ENCODE measurements at places on chromosomes 2 and 18.

DNA sequence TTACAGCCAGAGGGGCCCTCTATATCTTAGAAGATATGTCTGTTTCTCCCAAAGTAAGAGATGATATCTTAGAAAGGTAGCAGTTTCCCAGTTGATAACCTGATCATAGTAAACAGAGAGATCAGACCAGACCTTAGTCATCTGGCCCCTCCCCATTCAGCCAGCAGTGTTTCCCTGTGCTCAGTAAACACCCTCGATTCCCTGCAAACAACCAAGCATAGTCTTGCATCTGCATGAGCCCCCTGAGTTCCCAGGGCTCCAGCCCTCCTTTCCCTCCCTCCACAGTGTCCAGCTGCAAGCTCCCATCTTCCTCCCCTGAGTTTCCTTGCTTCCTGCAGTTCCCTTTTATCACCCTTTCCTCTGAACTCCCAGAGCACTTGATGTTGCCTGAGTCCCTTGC lies 20.3 kb downstream of the NRP2 start:
- DNase-seq, result no peak

DNA sequence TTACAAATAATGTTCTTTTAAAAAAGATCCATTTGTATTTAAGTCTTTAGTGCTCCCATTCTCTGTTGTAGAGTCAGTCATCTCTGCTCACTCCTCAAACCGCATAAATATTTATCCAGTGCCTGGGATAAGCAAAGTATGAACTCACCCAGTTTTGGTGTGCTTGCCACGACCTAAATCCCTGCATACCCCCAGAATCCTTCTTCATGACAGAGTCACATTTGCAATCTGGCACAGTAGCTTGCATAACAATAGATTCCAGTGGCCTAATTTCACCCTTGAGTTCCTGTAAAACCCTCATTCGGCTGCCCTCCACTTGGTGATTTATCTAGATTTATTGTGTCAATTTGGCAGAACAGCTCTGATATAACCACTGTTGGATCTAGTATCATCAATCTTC lies 92.9 kb downstream of the DTNA start:
- DNase-seq, result no peak

DNA sequence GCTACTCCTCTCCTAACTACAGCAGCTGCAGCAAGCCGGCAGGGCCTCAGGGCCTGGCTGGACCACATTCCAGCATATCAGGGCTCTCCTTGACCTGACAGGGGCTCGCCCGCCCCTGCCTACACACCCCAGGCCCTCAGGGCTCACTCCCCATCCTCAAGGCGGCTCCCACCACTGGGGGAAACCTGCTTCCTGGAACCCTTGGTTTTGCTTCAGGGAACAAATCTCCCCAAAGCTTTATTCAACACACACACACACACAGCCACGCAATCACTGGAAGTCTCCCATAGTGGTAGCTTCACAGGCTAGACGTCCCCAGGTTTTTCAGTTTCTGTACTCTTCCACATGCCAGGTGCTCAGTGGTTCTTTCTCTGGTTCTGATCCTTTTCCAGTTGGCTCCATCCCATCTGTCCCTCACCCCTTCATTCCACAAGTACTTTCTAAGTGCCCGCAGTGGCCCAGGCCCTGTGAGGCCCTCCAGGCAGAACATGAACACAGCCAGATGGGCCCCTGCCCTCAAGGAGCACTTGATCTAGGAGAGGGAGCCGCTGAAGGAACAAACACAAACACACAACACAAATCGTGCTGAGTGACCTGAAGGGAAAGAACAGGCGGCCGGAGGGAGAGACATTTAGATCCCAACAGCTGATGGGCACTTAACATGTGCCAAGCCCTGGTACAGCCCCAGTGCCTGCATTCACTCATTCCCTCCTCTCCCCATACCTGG lies 51.1 kb downstream of the TNS1 start:
- DNase-seq, result no peak

GRCh38 chr2:5991305-5991968 lies 299.3 kb downstream of the SOX11 start:
- no peak for DNase-seq

DNA sequence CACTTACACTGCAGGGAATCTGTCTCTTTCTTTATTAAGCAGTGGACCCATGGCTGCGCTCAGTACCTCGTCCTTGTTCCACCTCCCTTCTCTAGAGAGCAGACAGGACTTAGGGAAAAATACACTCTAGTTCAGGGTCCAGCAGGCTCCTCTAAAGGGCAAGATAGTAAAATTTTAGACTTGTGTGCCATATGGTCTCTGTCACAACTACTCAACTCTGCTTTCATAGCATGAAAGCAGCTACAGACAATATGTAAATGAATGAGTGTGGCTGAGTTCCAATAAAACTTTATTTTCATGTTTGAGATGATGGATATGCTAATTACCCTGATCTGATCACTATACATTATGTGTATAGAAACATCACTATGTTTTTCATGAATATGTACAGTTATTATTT lies 163.1 kb downstream of the BABAM2 start:
- DNase-seq, result no peak

GRCh38 chr2:134745546-134745945 lies 26.7 kb upstream of the TMEM163 start:
- DNase-seq, result no peak

GRCh38 chr2:73243884-73244570 lies 9.9 kb downstream of the CCT7 start:
- DNase-seq, result no peak

- no peak for DNase-seq
These were observed 65.1 kb upstream of the CXCR4 start for GRCh38 chr2:136183097-136183496.

DNA sequence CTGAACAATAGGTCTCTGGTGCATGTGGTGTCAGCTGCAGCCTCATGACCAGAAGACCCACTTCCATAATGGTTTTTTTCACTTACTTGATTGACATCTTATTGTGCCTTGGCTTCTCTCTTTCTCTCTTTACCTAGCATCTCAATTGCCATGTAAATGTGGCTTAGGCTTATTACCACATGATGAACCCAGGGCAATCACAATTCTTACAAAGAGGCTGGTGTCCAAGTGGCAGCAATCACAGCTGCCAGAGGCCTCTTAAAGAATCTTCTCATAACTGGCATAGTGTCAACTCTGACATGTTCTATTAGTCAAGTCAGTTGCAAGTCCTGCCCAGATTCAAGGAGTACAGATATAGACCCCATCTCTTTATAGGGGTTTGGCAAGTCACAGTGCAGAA lies 1224.8 kb downstream of the SUCLG1 start:
- DNase-seq, result no peak

DNA sequence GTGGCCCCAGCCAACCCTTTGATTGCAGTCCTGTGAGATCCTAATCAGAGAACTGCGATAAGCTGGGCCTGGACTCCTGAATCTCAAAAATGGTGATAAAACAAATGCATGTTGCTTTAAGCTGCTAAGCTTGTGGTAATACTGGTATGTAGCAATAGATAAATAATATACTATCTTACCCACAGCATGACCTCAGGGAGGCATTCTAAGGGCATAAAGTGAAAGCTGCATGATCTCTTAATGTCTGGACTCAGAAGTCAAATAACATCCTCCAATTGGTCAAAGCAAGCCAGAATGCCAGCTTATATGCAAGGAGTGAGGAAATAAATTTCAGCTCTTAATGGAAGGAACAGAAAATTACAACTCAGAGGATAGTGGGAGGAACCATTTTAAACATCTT lies 246.1 kb downstream of the FSIP2 start:
- no peak for DNase-seq

GRCh38 chr2:39118786-39119499 lies 1.9 kb downstream of the SOS1 start:
- no peak for DNase-seq

GRCh38 chr2:16717477-16717876 lies 51.8 kb upstream of the CYRIA start:
- no peak for DNase-seq

GRCh38 chr2:61014763-61015162 lies 2.8 kb upstream of the PEX13 start:
- DNase-seq, result no peak

GRCh38 chr18:24031916-24032315 lies 17.4 kb downstream of the TTC39C start:
- no peak for DNase-seq

DNA sequence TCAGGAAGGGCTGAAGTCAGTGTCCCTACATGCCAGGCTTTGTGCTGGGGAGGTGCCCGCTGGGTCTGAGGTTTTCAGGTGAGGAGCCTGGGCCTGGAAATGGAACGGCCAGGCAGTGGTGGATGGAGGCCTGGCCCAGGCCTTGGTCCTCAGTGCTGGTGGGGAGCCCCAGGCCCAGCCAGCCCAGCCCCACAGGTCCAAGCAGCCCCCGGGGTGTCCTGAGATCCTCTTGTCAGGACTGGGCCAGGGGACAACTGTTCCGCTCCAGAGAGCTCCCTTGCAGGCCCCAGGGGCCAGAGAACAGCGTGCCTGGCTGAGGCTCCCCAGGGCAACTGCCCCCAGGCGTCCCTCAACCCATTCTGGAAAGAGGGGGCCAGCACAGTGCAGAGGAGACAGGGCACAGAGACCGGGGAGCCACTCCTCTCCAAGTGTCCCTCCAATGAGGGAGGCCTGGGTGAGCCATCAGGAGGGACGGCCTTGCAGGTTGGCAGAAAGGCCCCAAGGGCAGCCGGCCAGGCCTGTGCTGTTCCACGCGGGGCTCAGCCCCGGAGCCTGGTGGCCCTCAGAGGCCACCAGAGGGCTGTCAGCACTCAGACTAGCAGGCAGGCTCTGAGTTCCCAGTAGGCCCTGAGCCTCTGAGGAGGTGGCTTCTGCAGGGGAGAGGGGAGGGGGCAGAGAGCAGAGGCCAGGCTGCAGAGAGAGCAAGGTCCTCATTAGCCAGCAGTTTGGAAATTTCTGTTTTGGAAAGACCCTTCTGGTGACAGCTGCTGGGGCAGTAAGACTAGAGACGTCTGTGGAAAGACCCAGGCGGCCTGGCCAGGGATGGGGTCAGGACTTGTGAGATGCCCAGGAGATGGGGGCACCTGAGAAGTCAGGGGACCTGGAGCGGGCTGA lies 29.4 kb upstream of the SNED1 start:
- DNase-seq, result no peak

DNA sequence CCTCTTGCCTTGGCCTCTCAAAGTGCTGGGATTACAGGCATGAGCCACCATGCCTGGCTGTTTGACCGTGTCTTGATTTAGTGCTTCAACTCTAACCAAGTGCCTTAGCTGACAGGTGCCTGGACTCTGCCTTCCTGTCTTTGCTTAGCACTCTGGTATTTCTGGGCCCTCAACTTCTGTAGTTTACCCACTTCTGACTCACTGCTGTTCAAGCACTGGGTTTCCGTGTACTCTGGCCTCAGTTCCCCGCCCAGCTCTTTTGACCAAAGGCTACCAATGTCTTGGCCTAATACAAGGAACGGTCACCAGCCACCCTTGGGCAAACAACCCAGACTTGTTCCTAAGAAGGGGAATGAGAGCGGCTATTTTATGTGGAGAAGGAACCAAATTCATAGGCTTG lies 35.7 kb upstream of the CABLES1 start:
- no peak for DNase-seq

- DNase-seq, result no peak
These were observed 165.7 kb upstream of the SLC14A2 start for GRCh38 chr18:45449418-45450227.

GRCh38 chr2:196131384-196131937 lies 39.9 kb downstream of the STK17B start:
- DNase-seq, result peak; percentile 84

DNA sequence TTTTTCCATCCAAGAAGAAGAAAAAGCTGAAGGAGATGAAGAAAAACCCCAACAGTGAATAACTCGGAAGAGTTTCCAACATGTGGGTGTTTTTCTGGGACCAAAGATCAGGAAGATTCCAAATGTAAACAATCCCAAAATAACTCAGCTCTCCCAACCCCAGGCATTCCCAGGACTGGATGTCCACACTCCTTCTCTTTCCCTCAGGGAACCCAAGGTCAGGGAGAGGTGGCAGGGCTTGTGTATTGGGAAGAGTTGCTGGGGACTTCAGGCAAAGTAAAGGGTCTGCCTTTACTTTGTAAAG lies 268.0 kb downstream of the DYSF start:
- DNase-seq, result no peak

DNA sequence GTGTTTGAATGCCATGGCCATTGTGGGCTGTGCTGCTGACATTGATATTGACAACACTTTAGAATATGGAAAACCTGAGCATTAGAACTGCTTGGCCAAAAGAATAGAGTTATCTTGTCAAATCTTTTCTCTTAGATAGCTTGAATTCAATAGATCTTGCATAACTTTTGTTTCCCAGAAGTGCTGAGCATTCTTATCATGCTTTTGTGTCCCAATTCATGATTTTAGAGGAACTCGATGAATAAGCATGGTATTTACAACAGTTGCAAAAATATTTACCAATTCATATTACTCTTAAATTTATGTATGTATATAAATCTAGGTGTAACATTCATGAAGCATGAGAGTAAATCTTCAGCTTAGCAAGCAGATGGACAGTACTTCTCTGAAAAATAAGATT lies 508.0 kb downstream of the BCL11A start:
- DNase-seq, result no peak

- DNase-seq, result no peak
These were observed 176.0 kb downstream of the LTBP1 start for GRCh38 chr2:33122726-33123125.
